Fibroblast of upper back skin (primary cell): ENCODE measurements at places on chromosomes 16 and 17.

GRCh38 chr17:79934653-79934970 lies 95.4 kb upstream of the CBX4 start:
- no peak for DNase-seq

- DNase-seq: no peak
These were observed 43.4 kb upstream of the SLC38A10 start for GRCh38 chr17:81338274-81339190.

- no peak for DNase-seq
These were observed 587 bp upstream of the DBF4B start for GRCh38 chr17:44707755-44708400.

- DNase-seq: no peak
These were observed 46.6 kb downstream of the PHKB start for GRCh38 chr16:47507701-47508100.

- peak; percentile 20 for DNase-seq
These were observed 30.3 kb upstream of the MYO15B start for GRCh38 chr17:75557075-75557851.

GRCh38 chr16:78155791-78156345 lies 56.4 kb downstream of the WWOX start:
- no peak for DNase-seq

DNA sequence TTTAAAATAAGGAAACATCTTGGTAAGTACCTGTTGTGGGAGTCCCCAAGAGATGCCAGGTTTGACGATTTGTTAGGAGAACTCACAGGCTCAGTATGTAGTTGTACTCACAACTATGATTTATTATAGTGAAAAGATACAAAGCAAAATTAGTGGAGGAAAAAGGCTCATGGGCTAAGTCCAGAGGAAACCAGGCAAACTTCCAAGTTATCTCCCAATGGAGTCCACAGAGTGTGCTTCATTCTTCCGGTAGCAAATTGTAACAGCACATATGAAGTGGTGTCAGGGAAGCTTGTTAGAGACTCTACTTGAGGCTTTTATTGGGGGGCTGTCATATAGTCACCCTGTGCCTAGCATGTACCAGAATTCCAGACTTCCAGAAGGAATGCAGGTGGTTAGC lies 2.3 kb downstream of the DDX19A start:
- DNase-seq: peak; percentile 18

DNA sequence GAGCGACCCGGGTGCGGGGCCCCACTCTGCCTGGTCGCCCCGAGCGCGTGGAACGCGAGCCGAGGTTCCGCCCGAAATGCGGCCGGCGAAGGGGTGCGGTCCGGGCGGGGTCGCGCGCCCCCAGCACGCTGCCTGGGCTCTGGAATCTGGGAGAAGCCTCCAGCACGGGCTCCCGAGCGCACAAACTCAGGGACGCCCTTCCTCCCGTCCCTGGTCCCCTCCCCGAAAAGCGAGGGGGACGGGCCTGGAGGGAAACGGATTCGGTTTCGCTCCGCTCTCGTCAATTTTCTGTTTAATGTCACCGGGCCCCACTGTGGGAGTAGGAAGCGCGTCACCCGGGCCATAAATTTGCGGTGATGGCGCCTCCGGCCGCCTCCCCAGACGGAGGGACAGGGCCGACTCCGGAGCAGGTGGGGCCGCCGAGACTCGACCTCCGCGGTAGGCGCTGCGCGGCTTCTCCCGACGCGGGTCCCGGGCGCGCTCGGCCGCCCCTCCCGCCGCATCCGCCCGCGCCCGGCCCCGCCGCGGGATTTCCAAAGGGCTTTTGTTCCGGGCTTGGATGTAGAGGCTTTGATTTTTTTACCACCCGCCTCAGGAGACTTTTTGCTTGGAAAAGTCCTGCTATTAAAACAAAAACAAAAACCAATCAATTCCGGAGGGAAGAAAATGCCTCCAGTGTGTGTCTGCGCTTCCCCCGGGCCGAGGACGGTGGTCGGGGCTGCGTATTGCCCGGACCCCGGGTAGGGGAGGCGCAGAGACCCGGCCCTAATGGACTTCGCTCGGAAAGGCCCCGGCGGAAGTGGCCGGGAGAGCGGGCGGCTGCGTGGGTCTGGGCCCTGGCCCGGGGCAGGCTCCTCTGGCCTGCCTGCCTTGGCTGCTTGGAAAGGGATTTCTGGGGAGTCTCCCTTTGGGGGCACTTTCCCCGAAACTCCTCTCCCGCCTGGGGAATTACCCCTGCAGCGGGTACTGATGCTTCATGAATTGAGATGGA lies 7.9 kb upstream of the BAHCC1 start:
- peak; percentile 53 for DNase-seq

DNA sequence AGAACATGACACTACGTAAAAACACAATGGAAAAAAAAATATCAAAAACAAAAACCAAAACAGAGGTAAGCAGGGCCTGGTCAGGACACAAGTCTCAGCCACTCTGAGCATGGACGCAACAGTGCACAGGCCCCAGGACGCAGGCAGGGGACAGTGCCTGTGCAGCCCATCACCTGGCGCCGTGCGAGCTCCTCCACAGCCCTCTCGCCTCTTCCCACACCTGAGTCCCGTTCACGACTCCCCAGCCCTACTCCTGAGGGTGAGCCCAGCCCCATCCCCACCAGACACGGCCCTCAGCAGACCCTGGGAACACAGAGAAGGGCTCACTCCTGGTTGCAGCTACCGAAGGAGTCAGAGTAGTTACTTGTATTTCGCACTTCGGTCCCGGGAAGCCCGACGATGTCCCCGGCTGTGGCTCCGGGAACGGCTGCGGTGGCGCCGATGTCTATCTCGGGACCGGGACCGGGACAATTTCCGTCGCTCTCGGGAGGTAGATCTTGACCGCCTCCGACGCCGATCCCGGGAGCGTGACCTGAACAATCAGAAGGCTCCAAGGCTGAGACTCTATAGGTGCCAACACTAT lies 9.4 kb downstream of the HBQ1 start:
- no peak for DNase-seq

DNA sequence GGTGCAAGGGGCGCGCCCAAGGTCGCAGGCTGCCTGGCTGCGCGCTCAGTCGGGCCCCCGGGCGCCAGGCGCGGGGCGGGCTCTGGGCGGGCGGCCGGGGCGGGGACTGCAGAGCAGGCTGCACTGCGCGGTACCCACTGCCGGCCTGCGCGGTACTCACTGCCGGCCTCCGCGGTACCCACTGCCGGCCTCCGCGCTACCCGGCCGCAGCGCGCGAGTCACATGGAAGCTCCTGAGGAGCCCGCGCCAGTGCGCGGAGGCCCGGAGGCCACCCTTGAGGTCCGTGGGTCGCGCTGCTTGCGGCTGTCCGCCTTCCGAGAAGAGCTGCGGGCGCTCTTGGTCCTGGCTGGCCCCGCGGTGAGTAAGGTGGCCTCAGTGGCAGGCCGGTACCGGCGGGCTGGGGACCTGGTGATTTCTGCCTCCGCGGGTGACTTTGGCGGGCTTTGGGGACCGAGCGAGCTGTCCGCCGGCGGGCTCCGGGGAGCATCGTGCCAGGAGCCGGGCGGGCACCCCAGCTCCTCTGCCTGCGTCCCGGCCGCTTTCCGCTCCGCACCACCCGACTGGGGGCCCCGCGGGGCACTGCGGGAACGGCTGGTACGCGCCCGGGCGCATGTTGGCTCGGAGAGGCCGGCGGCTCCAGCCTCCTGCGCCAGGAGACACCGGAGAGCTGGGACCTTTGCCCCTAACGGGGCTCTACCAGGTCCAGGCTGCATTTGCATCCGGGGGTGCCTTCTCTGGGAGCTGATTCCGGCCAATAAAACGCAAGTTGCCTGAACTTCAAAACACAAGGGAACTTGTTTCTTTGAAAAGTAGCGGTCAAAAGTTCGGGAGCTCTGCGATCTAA lies at the start of gene SLC47A1:
Gene SLC47A1, plus strand, starts transcription at position 137 of the 844 bp plus-strand sequence. Its CDS starts 86 bp downstream, at position 223.
- no peak for DNase-seq

GRCh38 chr17:63550817-63551639 lies 751 bp downstream of the DCAF7 start:
- peak; percentile 29 for DNase-seq

DNA sequence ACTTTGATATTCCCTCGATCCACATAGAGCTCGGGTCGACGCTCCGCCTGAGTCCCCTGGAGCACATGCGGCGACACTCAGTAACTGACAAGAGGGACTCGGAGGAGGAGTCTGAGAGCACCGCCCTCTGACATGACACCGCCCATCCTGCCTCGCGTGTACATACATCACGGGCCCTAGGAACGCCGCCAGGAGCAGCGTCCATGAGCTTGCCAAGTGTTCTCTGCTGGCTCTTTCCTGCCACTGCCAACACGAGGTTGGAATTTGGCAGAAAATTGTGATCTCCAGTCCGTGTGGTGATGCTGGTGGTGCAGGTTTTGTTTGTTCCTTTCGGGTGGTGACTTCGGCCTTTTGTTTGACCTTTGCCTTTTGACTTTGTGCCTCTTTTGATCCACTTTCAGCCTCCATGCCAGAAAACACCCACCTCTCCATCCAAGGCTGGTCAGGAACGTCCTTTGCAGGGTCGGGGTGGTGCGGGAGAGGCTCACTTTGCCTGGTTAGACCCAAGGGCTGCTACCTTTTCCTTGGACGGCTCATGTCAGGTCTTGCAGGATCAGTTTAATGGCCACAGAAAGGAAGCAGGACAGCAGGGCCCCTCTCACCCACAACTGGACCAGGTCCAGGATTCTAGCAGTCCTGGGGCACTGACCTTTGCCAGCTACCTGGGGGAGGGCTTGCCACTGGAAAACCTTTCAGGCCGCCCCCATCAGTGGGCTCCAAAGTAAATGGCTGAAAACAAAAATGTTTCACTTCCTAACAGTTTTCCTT lies 27.6 kb downstream of the ELAC2 start:
- DNase-seq: no peak

DNA sequence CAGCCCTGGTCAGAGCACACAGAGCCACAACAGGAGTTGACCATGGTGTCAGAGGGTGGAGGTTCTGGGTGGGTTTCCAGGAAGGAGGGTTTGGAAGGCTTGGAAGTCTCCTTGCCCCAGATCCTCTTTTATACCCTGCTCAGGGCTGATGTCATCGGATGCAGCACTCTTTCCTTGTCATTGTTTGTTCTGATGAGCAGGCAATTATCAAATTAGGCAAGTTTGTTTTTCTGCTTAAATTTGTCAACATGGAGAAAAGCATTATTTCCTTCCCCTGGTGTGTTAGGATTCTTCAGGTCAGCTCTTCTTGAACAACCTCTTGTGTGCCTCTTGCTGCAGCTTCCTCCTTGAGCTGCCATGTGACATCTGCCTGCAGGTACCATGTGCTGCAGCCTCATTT lies at the start of gene KRTAP4-4:
Gene KRTAP4-4, minus strand, starts transcription at position 101 of the 400 bp plus-strand sequence. Its CDS starts 57 bp downstream, at position 44.
- DNase-seq: no peak

GRCh38 chr17:34565713-34566112 lies 13.7 kb upstream of the TMEM132E start:
- DNase-seq: no peak

DNA sequence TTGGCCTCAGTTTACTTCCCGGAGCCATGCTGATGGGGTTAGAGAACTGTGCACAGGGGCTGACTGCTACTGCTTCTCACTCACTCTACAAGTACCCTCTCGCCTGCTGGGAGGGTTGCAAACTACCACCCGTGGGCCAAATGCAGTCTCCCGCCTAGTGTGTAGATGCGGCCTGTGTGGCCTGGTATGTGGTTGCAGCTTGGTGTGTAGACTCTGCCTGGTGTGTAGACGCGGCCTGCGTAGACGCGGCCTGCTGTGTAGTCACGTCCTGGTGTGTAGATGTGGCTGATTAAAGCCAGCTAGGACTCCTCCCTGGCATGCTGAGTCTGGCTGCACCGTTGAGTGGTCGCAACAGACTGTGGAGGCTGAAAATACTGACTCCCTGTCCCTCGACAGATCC lies 7.3 kb downstream of the CANT1 start:
- no peak for DNase-seq

DNA sequence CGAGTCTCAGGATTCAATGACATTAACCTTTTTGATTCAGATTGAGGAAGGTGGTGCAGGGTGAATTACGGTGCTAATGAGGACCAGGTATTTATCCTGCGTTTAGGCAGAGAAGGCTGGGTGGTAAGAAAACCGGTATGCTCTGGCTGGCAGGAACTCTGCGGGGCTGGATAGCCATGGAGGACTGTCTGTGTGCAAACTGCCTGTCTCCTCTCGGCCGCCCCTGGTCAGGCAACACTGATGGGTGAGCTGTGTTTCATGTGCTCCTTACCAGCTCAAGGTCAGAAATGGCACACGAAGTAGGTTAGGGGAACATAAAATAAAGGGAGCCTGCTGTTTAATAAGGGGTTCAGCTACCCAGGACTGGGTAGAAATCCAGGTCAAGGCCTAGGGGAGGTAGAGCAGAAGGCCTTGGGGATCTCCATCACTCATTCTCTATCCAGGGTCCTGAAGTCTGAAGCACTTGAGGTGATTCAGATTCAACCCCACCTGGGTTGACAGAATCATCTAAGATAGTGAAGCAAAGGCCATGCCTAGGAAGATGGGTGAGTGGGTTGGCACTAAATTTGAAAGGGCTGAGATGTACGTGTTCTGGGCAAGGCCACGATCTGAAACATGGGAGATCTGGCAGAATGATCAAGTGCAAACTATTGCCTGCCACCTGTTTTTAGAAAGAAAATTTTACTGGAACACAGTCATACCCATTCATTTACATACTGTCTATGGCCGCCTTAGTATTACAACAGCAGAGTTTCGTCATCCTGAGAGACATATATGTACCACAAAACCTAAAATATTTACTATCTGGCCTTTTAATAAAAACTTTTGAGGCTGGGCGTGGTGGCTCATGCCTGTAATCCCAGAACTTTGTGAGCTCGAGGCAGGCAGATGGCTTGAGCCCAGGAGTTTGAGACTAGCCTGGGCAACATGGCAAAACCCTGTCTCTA lies 292.5 kb downstream of the XYLT1 start:
- peak; percentile 52 for DNase-seq

GRCh38 chr17:20934288-20934687 lies 108.5 kb downstream of the USP22 start:
- DNase-seq: peak; percentile 5

DNA sequence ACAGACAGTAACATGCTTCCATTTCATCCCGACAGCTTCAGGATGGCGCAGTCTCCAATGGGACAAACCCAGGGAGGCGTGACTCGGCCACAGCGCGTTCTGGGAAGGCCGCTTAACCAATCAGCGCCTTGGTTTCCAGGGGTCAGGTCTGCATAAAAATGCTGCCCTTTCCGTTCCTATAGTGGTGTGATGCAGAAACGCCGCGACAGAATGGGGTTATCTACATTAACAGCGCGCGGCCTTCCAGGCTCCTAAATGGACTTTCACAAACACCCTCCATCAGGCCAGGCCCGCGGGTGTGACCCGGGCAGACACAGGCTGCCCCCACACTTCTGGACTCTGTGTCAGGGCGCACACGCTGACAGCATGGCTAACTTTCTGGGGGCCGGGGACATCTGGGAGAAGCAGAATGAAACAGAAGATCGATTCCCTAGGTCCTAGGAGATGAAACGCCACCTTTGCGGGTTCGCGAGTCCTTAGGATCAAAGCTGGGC lies 792 bp downstream of the TMEM231 start:
- peak; percentile 90 for DNase-seq

- DNase-seq: no peak
These were observed 301.4 kb downstream of the MAF start for GRCh38 chr16:79298894-79299799.

- DNase-seq: no peak
These were observed 51.8 kb downstream of the C17orf67 start for GRCh38 chr17:56781906-56782305.

DNA sequence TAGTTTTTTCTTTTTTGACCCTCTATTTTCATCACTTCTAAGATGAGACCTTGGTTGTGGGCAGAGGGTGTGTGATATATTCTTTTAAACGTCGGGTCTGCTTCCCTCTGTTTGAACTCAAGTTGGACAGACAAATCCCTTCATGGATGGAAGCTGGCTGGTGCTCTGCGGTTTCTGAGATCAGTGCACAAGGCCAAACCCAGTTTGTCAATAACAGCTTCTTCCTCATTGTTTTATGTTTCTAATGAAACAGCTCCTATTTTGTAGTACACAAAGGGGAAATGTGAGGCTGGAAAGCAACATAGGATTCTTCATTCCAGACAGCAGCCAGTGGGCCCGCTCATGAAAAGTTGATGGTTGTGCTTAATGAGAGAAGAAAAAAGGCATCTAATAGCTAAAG lies 159.6 kb downstream of the PRKCA start:
- DNase-seq: no peak
